Activated CD8-positive, alpha-beta T cell treated with anti-CD3 and anti-CD28 coated beads, Interleukin-2, amount 10 ng/mL, durations not matched to agents 7 days and 5 days (primary cell): ENCODE measurements at places on chromosomes 13 and 19.

DNA sequence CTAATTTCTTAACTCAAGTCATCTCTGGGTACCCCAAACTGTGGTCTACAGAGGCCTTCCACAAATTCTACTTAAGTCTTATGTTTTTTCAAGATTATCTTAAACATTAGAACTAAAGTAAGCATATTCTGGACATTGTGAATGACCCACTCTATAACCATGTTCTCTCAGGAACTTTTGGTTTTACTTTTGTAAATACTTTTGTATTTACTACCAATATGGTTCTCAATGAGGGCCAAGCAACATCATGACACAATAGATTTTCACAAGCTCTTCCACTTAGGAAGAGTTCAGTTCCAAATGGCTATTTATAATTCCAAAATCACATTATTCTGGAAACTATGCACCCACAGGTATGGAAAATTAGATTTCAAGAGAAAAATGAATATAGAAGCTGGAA lies 10.8 kb downstream of the DIAPH3 start:
- DNase-seq: no peak

DNA sequence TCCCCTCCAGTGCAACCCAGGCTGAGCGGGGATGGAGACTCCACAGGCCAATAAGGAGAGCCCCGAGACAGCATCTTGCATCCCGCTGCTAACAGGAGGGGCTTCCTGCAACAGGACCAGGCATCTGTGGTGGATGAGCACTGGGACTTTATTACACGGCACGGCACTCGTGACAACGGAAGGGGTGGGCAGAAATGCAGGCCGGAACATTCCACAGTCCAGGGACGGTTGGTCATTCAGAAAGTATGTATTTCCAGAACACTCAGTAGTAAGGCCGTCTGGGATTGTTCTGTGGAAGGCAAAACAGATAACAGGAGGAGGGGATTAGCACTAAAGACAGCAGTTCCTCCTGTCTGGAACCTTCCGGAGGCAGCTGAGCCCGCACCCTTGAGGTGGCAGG lies 3.3 kb upstream of the TM6SF2 start:
- no peak for DNase-seq

DNA sequence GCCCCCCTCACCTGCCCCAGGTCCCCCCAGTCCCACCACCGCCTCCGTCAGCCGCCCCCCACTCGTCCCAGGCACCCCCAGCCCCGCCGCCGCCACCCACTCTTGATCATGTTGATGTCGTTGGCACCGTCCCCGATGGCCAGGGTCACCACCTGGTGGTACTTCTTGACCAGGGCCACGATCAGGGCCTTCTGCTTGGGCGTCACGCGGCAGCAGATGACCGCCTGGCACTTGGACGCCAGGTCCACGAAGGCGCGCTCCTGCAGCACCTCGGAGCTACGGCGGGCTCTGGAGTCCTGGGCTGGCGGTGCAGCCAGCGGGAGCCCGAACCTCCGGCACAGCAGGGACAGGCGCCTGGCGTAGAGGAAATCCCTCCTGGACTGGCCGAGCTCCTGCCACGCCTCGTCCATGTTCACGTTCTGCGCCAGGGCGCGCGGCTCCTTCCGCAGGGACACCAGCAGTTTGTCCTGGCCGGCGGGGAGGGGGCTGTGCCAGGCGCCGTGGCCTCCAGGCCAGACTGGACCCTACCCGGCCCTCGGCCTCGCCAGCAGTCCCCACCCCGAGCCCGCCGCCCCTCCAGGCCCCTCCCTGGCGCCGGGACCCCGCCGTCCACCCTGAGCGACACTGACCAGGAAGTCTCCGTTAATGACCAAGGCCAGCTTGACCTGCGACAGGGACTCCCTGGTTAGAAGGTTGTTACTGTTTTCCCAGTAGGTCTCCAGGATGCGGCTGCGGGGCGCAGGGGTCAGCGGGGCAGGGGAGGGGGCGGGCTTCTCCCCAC lies 22.6 kb downstream of the ATP8B3 start:
- no peak for DNase-seq

DNA sequence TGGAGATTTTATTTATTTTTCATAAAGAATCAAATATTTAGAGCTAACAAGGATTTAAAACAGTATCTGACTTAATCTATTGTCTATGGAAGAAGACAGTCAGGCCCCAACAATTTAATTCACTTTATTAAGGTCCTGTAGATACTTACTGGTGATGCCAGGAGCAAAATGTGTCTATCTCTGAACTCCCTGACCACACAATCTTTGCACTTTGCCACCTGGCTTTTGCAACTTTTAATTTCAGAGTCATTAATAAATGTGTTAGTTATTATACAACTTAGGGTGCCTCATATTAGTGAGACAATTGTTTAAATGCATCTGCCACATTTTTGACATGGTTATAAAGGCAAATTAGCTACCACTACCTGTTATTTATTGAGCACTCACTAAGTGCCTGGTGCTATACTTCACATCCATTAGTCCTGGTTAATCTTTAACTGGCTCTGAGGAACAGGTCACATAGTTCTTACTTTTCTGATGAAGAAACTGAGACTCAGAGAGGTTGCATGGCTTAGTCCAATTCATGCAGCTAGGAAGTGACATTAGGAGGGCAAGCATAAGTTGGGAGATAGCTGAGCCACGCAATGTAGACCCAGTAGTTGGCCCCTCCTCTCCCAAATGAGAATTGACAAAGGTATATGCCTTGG lies 297.9 kb downstream of the DCT start:
- no peak for DNase-seq

DNA sequence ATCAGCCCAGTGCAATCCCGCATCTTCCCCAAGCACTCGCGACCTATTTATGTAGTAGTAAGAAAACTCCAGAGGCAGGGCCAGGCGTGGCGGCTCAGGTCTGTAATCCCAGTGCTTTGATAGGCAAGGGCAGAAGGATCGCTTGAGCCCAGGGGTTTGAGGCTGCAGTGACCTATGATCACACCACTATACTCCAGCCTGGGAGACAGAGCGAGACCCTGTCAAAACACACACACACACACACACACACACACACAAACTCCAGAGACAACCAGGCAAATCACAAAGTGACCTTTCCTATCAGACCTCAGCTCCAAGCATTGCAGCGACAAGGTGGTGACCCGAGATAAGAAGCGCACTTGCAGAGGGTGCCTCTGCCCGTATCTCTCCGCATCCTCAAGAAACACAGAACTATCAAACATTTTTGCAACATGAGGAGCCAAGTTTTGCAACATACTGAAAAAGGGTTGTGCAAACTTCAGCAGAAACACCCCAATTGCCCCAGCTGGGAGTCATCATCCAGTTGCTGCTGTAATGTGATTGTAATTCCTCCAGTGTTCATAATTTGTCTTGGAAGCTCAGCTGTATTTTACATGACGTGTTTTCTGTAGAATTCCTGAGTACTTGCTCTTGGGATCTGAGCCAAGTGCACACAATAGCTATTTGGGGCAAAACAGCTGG lies 8.7 kb upstream of the KLF2 start:
- DNase-seq: no peak
